OCI-M1 (cell line): ENCODE measurements at places on chromosomes 4 and X.
A peak's percentile ranks its signal among the peaks of the same experiment; 100 is the strongest.

GRCh38 chr4:61204353-61205060 lies 4.4 kb downstream of the ADGRL3 start:
- peak; percentile 27 for DNase-seq

DNA sequence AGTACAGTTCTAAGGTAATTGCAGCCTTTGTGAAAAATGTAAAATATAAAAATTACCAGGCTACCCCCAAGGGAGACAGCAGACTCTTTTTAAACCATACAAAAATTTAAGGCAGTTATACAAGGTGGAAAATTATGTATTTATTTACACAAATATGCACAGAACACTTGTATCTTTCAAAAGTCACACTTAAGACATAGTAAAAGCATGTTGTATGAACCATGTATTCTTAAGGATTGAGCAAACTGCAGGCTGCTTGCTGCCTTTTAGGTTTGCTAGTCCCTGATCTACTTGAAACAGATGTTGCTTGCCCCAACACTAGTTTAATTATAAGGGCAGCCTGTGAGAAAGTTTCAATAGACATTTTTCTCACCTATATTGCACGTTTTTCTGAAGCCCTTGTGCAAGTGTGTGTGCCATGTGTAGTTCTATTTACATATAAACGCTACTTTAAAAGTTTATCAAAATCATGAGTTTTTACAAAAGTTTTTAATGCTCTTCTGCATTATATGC lies 72.8 kb downstream of the PRSS12 start:
- no peak for DNase-seq

GRCh38 chrX:64437665-64438064 lies 42.4 kb upstream of the MTMR8 start:
- DNase-seq, result no peak

DNA sequence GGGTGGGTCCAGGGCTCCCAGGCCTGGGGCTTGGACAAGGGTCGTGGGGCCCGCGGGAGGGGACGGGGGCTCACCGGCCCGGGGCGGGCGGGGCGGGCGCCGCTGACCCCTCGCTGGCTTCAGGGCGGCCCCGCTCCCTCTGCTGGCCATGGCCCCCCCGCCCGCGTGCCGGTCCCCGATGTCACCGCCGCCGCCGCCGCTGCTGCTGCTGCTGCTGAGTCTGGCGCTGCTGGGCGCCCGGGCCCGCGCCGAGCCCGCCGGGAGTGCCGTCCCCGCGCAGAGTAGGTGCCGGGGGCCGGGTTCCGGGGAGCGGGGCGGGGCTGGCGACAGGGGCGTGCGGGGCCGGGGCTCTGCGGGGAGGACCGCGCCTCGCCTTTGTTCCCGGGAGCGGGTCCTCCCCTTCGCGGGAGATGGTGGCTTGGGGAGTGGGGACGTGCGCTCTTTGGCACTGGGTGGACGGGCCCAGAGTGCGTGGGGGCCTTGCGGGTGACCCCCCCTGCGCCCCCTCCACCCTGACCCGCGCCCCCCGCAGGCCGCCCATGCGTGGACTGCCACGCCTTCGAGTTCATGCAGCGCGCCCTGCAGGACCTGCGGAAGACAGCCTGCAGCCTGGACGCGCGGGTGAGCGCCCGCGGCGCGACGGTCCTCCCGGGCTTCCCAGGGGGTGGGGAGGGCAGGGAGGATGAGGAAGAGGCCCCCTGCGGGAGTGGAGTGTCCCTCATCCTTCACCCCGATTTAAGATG lies 16.8 kb upstream of the NAT8L start:
- peak; percentile 28 for DNase-seq

- DNase-seq, result no peak
Observed at GRCh38 chr4:163448540-163449203, 24.9 kb downstream of the TKTL2 start.

DNA sequence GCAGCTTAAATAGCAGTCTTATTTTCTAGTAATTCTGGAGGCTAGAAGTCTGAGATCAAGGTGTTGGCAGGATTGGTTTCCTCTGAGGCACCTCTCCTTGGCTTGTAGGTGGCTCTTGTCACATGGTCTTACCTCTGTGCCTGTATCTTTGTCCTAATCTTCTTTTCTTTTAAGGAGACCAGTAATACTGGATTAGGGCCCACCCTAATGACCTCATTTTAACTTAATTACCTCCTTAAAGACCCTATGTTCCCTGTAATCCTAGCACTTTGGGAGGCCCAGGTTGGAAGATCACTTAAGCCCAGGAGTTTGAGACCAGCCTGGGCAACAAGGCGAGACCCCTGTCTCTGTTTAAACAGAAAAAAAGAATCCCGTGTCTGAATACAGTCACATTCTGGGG lies 38.9 kb downstream of the ARHGAP10 start:
- DNase-seq, result no peak

DNA sequence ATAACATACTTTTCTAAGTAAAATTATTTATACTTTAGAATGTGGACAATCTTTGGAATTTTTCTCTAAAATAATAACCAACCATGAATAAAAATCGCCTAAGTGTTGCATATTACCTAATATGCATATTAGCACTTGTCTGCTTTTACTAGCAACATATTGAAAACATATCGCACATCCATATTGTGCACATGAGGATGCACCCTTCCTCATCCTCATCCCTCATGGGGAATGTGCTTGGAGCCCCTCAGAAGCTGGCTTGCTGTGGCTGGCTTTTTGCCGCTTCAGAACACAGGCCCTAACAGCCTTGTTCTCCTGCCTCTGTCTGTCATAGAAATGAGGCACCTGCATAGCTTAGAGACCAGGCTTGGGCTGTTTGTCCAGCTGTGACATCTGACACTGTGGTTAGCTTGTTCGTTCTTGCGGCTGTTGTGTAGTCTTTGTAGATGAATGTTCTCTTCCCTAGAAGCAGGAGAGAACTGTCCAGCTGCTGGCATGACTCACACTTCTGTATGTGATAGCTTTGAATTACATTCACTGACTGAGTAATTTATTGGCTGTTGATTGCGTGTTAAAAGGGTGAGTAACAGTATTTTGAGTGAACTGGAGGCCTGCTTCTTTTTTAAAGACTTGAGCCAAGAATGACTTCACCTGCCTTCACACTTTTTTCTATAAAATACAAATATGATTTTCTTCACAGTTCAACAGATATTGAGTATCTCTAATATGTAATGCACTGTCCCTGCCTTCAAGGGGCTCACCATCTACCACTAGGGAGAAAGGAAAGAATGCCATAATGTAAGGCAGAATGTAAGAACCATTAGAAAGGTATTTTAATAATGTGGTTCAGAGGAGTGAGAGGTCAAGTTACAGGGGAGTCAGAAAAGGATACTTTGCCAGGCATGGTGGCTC lies 81.9 kb downstream of the HMGB2 start:
- peak; percentile 88 for DNase-seq

GRCh38 chr4:128862608-128863311 lies 53.3 kb downstream of the JADE1 start:
- DNase-seq, result no peak

DNA sequence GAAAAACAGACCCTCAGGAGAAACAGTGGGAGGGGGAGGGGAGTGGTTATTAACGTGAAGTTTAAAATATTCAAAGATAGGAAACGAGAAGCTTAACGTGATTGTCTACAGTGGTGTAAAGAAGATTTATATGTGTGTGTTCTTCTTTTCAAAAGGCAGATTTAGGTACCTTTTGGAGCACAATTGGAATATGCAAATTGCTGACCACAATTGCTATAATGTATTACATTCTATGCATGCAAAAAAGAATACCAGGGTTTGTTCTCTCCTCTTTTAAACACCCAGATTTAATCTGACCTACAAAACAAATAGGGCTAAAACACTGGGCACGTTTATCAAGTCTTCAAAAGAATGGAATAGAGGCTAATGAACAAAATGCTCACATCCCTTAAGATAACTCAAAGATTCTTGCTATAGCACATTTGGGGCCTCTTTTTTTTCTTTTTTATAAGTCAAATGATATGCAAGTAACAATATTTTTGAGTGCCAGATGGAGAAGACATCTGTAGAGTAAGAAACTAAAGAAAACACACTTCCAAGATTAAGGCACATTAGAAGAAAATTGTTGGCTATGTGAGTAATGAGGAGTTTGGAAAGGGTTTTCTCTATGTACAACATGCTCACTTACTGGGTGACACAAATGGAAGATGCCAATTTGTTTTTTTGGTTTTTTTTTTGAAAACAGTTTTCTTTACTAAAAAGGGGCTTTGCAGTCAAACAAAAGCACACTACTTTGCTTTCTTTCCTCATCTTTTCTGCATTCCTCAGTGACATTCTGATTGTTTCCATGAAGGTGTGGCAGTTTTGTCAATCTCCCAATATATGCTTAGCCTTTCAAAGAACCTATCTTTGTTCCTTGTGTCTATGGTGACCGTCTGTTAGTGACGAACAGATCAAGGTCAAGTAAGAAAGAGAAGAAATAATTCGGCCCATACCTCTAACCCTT lies 240.3 kb downstream of the PALLD start:
- DNase-seq, result no peak

DNA sequence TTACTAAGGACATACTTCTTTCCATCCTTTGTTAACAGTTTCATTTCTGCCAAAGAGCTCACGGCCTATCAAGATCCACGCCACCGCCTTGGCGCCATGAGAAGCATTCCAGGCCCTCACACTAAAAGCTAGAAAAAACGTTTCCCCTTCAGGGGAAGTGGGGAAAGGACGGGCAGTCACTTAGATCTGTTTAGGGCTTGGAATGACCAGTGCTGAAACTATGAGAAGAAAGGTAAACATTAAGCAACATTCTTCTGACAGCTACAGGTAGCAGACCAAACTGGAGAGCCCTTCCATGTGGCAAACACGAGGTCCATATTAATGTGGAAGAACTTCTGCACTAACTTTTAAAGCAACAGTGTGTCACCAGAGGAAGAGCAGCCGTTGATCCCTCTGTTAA lies 146.7 kb downstream of the SH3KBP1 start:
- DNase-seq, result no peak

DNA sequence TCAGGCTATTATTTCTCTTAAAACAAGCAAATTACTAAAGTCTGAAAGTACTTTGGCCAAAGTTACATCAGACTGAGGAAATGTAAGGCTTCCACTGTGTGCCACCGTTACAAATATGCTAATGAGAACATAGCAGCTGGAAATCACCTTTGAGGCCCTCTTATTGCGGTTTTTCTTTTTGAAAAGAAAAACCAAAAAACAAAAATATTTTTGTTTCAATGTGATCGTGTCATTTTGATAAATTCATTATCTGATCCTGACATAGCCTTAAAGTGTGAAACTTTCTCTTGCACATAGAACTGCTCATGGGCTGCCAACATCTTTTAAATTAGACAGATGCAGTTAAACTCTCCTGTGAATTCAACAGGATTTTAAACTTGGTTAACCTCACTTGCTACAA lies 2.8 kb upstream of the TIFA start:
- DNase-seq, result no peak

DNA sequence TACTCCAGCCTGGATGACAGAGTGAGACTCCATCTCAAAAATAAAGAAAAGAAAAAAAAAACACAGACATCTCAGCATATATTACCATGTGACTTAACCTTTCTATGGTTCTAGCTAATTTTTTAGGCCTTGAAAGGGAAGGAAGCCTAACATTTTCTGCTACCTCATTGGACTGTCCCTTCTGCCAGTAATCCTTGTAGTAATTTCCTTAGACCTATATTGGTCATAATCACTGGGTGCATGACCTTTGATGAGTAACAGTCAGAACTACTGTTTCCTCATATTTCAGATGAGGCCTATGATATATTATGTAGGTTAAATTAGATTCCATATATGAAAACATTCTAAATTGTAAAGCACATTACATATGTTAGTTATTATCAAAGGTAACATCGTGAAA lies 9.6 kb downstream of the XIAP start:
- DNase-seq, result peak; percentile 3

GRCh38 chrX:1442016-1442665 lies 10.6 kb downstream of the ASMTL start:
- DNase-seq, result no peak

- peak; percentile 14 for DNase-seq
Observed at GRCh38 chr4:156771171-156771837, 200.3 kb downstream of the PDGFC start.

DNA sequence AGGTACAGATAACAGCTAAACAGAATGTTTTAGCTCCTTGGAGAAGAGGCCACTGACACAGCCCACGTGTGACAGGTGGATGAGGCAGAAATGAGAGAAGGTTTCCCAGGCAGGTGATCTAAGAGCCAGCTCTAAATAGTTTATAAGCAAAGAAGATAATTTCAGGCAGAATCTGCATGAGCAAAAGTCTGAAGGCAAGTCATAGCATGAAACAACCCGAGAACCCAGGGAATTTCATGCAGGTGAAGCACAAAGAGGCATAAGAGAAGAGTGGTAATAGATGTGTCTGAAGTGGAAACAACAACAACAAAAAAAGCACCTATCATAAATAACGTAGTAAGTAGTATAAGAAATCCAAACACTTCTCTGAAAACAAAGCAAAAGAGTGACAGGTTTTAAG lies 275.8 kb upstream of the CPEB2 start:
- no peak for DNase-seq

- no peak for DNase-seq
Observed at GRCh38 chrX:153627675-153628111, 19.3 kb upstream of the DUSP9 start.

- no peak for DNase-seq
Observed at GRCh38 chr4:40046311-40046980, 10.2 kb upstream of the N4BP2 start.

DNA sequence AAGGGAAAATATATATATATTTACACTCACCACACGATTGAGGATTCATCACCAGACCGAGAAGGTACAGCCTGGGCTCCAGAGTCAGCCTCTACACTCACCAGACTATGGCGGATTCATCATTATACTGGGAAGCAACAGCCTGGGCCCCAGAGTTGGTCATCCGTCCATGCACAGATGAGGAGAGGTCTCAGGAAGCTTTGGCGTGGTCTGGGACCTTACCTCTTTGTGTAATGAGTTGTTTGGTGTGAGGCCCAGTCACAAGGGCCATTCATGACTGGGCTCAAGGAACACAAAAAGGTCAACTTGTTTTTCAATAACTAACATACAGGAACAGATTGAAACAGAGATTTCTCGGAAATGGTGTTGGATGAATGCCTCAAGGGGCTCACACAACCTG lies 926.1 kb downstream of the FAM133A start:
- no peak for DNase-seq

DNA sequence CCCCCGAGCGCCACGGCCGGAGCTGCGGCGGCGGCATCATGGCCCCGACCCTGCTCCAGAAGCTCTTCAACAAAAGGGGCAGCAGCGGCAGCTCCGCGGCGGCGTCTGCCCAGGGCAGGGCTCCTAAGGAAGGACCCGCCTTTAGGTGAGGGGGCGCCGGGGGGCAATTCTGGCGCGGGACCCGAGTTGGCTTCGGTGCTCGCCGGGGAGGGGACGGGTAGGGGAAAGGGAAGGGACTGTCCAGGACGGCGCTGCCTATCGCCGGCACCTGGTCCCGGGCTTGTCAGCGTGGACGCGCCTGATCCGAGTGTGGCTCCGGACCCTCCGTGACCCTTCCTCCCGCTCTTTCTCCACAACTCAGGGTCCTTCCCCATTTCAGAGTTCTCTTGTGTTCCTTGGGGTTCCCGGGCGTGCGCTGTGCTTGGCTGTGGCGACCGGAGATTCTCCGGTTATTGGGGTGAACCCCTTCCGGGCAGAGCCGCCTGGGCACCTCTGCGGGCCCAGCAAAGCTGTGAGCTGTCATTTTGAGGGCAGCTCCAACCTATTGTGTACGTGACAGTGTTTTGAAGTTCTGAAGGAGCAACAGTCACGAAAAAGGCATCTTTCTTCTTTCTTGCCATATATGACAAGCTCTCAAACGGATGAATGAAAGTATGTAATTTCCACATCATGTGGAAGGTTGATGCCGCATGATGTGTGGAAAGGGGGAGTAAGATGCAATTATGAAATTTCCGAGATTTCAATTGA lies 522 bp downstream of the FNIP2 start:
- DNase-seq, result peak; percentile 70

- DNase-seq, result peak; percentile 65
Observed at GRCh38 chrX:103254171-103254824, 657 bp downstream of the TCEAL8 start.
